ENCODE measurements at places on chromosomes 1 and 21.
A peak's percentile ranks its signal among the peaks of the same experiment; 100 is the strongest.

GRCh38 chr1:172485626-172486025 lies 41.8 kb upstream of the PIGC start:
- H3K4me3 ChIP-seq, result no peak overlapping the region
- peaks cover 5% of the 10 kb centered on the region for H3K4me1 ChIP-seq
- H3K27ac ChIP-seq, result no peak overlapping the region

GRCh38 chr1:41905093-41905675 lies 13.5 kb downstream of the HIVEP3 start:
- no peaks in the 10 kb centered on the region for H3K36me3 ChIP-seq
- peaks cover 9% of the 10 kb centered on the region for H3K27me3 ChIP-seq
- no peak for DNase-seq
- H3K4me3 ChIP-seq, result no peak overlapping the region
- peaks cover 11% of the 10 kb centered on the region for H3K4me1 ChIP-seq

- H3K36me3 ChIP-seq, result no peaks in the 10 kb centered on the region
- H3K4me3 ChIP-seq, result no peak overlapping the region
- H3K27ac ChIP-seq, result no peak overlapping the region
- H3K4me1 ChIP-seq, result peaks cover 21% of the 10 kb centered on the region
- H3K27me3 ChIP-seq, result no peaks in the 10 kb centered on the region
These were observed 63.7 kb downstream of the MATN1 start for GRCh38 chr1:30659702-30660101.

GRCh38 chr1:164608651-164609057 lies 49.7 kb downstream of the PBX1 start:
- H3K27me3 ChIP-seq, result no peaks in the 10 kb centered on the region
- no peak for DNase-seq
- peaks cover 13% of the 10 kb centered on the region for H3K36me3 ChIP-seq

GRCh38 chr21:17726047-17726829 lies 92.9 kb downstream of the C21orf91 start:
- H3K36me3 ChIP-seq, result no peaks in the 10 kb centered on the region
- H3K27me3 ChIP-seq, result no peaks in the 10 kb centered on the region
- DNase-seq, result no peak

GRCh38 chr1:42679364-42679983 lies 2.7 kb upstream of the YBX1 start:
- no peak for DNase-seq

GRCh38 chr1:227921461-227922185 lies 26.1 kb downstream of the WNT9A start:
- no peak overlapping the region for H3K4me3 ChIP-seq
- H3K27me3 ChIP-seq, result peaks cover 4% of the 10 kb centered on the region
- peaks cover 13% of the 10 kb centered on the region for H3K4me1 ChIP-seq
- DNase-seq, result no peak

GRCh38 chr1:215001419-215002021 lies 81.0 kb upstream of the KCNK2 start:
- H3K27ac ChIP-seq, result no peak overlapping the region
- no peaks in the 10 kb centered on the region for H3K4me1 ChIP-seq
- H3K27me3 ChIP-seq, result peaks cover 16% of the 10 kb centered on the region
- no peaks in the 10 kb centered on the region for H3K36me3 ChIP-seq

DNA sequence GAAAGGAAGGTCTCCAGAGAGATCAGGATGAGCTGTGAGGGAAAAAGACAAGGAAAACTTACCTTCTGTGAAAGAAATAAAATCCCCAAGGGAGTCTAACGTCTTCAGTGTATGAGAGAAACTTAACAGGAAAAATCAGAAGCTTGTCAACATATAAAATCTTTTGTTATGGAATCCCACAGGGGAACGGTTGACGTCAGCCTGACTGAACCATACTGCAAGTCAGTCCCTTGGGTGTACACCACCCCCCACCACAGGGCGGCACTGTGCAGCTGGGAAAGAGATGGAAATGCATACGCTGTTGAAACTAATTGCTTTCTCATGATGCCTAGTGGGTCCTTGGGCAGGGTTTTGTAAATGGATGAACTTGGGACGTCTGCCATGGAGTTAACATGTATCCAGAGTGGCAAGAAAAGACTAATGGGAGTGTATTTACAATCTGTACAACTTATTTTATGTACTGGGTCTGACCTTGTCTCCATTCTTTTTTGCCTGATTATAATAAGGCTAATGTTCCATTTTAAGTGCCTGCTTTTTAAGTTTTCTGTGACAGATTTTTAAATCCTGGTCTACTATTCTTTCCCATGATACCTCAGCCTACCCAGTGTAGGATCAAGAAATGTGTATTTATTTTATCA lies 22.7 kb downstream of the UTP25 start:
- H3K4me3 ChIP-seq, result no peak overlapping the region
- H3K4me1 ChIP-seq, result no peaks in the 10 kb centered on the region
- DNase-seq, result peak; percentile 28
- H3K27ac ChIP-seq, result no peak overlapping the region

DNA sequence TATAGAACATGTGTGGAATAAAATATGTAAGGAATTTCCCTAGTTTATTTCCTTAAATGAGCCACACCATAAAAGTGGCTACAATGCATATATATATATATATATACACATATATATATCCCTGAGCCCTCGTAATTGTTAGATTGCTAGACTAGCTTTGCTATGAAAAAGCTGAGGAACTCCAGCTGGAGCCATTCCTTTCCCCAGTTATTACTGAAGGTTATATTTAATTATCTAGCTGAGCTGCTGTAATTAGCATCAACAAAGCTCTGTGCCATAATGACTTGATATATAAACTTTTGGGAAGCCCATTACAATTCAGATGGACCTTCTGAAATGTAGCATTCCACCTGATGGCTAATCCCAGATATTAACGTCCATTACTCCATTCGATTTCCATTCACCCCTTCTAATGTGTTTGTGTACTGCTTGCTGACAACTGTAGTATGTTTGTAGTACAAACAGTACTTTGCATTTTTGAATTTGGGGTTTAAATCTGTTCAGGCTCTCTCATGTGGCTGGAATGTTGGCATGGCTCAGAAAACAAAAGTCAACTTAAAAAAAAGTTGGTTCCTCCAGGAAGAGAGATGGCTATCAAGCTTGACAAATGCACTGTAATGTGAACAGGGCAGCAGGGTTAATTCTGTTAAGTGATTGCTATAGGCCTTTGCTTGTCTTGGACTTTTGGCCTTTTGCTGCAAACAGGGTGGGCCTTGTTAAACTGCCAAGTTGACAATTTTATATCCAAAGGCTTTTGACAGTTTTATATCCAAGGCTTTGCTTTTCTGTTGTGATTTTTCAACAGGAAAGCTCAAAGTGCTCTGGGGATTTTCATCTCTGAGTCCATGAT lies 170.0 kb downstream of the LTN1 start:
- peaks cover 6% of the 10 kb centered on the region for H3K27me3 ChIP-seq
- no peak overlapping the region for H3K4me3 ChIP-seq
- no peak for DNase-seq

DNA sequence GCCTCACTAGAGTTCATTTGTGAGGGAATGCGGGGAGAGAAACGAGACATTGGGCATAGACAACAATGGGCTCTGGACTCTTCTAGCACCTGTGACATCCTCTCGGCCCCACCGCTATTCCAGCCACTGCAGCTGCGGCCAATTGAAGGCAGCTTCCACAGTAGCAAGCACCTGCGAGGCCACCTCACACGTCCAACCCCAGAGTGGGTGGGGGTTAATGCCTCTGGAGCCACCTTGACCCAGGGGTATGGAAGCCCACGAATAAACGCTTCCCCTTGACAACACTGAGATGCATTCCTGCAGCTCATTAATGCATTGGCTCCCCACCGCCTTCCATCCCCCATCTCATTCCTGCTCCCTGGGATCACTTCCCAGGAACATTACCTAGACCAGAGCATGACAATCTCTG lies 104.4 kb downstream of the GLIS1 start:
- H3K4me1 ChIP-seq, result no peaks in the 10 kb centered on the region
- H3K4me3 ChIP-seq, result no peak overlapping the region
- H3K27me3 ChIP-seq, result peaks cover 5% of the 10 kb centered on the region
- no peak overlapping the region for H3K27ac ChIP-seq

DNA sequence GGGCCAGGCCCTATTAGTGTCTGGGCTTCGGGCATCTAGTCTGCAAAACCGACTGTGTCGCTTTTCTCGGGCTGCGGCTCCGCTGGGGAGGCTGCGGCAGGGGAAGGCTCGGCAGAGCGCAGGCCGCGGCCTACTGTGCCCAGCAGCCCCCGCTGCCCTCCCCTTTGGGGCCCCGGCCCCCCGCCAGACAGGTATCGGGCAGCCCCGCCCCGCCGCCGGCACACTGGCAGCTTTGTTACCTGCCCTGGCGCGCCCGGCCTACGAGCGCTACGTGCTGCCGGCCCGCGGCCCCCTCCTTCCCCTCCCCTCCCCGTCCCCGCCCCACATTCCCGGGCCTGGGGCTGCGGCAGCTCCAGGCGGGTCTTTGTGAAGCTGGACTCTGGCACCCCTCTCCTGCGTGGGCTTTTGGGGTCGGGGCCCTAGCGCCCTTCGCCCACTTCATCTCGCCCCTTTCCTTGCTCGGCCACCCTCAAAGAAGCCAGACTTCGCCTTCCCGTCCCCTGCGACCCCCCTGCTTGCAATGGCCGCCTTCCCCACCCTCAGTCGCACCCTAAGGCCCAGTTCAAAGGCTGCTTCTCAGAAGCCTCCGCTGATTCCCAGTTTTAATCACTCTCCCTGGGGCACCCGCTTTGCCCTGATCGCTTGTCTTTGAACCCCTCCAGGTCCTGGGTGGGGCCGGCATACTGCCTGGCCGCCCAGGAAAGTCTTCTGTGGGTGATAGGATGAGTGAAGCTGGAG lies 48.9 kb upstream of the SLC2A1 start:
- peak overlapping the region; percentile 29 for H3K4me3 ChIP-seq
- peaks cover 21% of the 10 kb centered on the region for H3K27me3 ChIP-seq
- H3K27ac ChIP-seq, result peak overlapping the region; percentile 92
- no peaks in the 10 kb centered on the region for H3K36me3 ChIP-seq
